ENCODE measurements at places on chromosomes 3 and 15.
A peak's percentile ranks its signal among the peaks of the same experiment; 100 is the strongest.

GRCh38 chr3:153973722-153974265 lies 147.4 kb upstream of the ARHGEF26 start:
- DNase-seq = no peak

DNA sequence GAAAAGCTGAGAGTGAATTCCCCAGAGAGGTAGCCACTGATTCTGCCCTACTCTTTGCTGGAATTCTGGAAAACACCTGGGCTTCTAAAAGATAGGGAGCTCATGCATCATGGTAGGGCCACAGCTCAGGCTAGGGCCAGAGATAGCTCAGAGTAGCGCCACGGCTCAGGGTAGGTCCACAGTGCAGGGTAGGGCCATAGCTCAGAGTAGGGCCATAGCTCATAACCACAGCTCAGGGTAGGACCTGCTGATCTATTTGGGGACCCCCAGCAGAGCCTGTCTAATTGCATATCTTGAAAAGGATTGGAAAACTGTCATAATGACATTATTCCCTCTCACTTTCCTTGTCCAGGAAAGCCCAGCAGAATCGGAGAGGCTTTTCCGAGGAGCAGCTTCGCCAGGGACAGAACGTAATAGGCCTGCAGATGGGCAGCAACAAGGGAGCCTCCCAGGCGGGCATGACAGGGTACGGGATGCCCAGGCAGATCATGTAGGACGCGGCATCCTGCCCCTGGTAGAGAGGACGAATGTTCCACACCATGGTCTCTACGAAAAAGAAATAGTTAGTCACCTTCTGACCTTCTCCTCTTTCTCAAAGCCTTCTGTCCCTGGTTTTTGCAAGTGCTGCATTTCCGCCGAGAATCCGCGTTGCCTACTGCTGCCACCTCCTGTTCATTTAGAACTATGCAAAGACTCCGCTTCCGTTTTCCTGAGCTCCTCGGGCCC lies 14.5 kb downstream of the TAGLN3 start:
- DNase-seq = peak; percentile 23

DNA sequence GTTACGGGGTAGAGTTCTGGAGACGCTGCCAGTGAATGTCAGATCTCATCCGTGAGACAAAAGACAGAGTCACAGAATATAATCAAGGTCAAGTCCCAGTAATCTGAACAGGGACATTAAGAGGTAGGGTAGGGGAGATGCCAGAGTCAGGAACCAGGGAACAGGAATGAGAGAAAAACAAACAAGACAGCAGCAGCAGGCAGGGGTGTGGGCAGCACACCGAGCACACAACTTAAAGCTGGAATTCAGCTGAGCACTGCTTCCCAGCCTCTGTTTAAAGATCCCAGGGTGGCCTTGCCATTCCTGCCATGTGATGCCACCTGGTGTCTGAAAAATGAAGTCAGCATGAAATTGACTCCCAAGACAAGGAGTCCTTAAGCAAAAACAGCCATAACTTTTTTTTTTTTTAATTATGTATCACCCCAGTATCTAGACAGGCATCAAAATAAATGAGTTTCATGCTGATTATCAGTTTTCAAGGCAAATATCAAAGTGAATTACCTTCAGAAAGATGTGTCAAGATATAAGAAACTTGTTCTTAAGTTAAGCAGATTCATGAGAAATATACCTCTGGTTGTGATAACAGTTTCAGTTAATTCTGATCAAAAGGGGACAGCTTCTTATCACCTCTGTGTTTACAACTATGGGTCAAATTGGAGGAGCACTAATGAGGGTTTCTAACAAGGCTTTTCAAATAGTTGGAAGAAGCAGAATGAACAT lies 203.7 kb downstream of the SLC9A9 start:
- DNase-seq = peak; percentile 26

GRCh38 chr3:70984776-70985482 lies 598.6 kb downstream of the FOXP1 start:
- no peak for DNase-seq

DNA sequence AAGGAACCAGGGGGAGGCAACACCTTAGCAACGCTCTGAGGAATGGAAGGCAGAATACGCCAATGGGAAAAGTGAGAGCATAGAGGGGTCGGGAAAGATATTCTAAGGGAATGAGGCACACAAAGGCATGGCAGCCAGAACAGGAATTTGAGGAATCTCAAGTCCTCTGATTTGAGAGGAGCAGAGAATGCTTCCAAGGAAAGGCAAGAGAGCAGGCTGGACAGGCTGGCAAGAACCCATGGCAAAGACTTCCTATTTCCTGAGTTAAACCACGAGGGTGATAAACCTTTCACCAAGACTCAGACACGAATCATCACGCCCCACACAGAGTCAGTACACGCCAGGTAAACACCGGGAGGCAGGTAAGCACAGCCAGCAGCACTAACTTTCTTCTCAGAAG lies 109.8 kb downstream of the IGF2BP2 start:
- no peak for DNase-seq

DNA sequence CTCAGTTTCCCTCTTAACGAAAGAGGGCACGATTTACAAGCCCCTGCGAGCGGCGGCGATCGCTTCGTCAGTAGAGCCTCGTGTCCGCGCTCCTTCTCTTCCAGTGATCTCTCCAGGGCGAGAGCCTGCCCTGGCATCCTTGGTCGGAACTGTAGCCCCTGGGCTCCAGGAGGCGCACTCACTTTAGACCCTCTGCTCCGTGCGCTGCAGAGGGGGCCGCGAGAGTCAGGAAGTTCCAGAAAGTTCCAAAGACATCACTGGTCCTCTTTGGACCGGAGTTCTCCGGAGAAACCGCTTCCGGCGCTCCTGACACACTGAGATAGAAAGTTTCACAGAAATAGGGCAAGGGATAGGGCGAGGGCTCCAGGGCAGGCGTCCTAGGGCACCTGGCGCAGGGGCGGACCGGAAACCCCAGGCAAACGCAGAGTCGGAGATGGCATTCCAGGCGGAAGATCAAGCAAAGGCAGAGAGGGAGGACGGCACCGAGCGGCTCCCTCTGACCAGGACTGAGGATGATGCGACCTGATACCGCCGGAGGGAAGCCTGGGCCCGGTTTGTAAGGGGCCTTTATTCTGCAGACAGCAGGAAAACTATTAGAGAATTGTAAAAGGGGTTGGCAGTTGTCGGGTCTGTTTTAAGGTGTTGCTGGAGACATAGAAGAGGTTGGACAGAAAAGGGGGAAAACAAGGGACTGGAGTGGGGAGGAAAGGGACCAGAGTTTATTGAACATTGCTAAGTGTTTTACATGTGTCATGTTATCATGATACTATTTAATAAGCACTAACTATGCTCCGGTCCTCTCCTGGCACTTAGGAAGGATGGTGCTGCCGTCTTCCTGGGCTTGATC lies 1.3 kb upstream of the CPEB1 start:
- DNase-seq = no peak

DNA sequence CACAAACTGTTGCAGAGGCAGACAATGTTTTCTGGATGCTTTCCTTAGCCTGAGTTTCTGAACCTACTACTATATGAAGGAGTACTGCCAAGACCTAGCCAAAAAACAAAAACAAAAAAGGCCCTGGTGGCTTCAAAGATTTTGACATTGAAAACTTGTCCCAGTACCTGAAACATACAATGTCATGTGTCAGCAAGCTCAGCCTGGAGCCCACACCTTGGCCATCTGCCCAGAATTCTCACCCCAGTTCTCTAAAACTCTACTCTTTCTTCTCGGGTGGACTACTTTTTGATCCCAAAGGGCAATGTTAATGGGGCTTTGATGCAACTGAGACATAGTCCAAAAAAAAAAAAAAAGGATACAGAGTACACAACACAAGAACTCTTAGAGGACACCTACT lies 81.4 kb downstream of the FAM174B start:
- DNase-seq = no peak

DNA sequence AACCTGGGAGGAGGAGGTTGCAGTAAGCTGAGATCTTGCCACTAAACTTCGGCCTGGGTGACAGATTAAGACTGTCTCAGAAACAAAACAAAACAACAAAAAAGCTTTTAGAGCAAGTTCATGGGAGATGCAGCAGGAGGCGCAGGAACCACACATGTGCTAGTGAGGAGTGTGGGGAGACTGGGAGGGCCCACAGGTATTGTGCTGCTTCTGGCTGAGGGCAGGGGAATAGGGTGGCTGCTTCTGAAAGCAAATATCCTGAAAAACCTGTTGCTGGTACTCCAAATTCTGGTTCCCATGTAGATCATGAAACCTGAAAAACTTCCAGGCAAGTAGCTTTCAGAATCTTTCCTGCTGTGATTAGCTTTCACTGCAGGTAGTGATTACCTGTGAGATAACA lies 22.1 kb downstream of the TYRO3 start:
- DNase-seq = no peak

- DNase-seq = no peak
Observed at GRCh38 chr3:36540888-36541518, 160.7 kb downstream of the STAC start.

DNA sequence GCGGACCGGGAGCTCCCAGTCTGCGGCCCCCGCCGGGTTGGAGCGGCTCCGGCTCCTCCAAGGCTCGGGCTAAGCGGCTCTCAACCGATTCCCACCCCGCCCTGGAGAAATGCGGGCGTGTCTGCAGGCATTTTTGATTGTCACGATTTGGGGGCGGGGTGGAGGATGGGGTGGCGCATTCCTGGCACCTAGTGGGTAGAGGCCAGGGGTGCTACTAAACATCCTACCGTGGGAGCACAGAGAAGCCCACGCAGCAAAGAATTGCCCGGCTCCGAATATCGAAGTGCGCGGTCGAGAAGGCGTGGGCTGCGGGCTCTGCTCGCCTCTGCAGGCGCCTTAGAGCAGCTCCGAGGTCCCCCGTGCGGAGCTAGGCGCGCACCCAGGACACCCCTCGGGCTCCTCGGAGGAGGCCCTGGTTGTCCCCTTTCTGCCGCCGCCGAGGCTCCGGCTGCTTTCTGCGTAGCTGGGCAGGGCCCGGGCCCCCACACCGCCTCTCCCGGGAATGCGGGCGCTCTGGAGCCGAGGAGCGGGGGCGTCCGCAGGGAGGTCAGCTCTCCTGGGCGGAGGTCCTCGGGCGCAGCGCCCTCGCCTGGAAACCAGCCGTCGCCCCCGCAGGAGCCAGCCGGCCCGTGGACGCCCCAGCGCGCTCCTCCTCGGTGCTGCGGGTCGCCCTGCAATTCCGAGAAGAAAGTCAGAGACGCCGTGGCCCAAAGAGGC lies 16.5 kb upstream of the LAMP3 start:
- no peak for DNase-seq

DNA sequence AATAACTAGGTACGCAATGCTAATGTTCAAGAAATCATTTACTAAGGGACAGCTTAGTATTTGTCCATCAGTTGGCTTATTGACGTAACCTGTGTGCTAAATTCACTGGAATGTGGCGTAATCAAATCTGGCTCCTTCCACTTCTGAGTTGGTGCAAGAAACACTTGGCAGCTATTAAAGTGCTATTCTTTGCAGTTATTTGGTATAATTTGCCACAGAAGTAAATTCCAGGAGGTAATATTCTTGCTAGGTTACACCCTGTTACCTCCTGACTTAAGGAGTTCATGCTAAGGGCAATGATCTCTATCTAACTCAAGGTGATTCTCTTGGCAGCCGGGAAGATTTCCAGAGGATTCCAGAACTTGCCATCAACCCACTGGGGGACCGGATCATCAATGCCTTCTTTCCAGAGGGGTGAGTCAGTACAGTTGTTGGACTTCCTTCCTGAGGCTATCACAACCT lies 25.5 kb downstream of the CHP1 start:
- DNase-seq = no peak

DNA sequence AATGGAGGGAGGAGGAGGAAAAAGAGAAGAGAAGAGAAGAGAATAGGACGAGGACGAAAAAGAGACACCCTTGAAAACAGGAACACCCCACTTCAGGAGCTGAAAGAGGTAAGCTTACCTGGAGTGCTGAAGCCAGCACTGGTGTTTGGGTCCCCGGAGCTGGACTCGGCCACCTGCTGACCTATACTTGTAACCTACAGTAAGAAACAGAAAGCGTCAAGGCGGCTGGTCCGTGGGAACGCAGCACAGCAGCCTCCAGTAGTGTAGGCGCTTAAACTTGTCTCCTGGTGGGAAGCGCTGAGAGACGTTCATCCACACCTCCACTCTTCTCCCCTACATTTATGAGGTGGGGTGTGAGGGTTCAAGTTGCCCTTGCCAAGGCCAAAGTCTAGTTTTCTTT lies 141.0 kb downstream of the NSMCE3 start:
- DNase-seq = no peak

- peak; percentile 85 for DNase-seq
Observed at GRCh38 chr15:48440084-48440483, 108.9 kb downstream of the DUT start.

DNA sequence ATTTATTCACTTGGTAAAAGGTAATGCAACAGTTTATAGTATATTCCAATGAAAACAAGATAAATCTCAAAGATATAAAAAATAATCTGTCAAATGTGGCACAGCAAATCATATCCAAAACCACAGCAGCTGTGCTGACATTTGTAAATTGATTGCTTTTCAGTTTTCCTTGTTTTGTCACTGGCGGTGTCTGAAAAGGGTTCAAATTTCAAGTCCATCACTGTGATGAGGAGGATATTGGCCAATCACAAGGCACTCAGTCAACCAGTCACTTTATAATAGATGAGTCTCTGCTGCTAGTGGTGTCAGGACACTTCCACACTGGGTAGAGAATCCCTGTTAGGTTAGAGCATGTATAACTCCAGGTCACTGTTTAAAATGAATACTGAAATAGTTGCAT lies 154.8 kb downstream of the SLC9A9 start:
- DNase-seq = no peak

- DNase-seq = no peak
Observed at GRCh38 chr3:172354931-172355499, 93.2 kb downstream of the GHSR start.

GRCh38 chr3:69058947-69059224 lies 6.8 kb upstream of the TMF1 start:
- no peak for DNase-seq

DNA sequence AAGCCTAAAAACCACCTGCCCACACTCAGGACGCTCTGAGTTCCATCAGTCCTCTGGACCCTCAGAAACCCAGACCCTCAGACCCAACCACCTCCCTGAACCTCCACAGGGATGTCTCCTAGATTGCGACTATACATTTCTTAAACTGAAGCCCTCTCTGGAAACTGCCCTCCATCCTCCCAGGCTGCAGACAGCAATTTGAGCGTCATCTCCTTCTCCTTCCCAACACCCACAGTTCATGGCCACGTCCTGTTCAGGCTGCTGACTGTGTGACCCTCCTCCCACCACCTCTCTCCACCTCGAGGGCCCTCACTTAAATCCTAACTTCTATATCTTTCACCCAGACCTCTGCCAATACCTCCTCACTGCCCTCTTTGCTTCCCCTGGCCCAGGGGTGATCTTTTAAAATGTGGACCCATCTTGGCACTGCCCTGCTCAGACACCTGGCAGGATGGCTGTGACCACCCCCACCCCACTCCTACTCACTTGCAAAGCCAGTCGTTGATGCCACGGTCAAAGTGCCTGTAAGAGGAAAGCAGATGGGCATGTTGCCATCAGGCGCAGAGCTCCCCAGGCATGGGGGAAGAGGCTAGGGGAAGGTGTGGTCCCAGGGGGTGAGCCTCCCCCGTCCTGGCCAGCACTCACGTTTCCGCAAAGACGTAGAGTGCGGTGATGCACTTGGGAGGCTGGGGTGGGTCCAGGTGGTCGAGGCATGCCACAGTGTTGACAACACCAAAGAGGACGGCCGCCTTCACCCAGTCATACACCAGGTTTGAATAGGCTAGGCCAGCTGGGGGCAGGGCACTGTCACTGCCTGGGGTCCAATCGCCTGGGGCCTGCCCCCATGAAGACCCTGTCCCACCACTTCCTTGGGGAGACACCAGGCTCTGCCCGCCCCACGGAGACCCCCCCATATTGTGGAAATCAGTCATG lies 6.0 kb downstream of the HHATL start:
- no peak for DNase-seq
